ENCODE measurements at places on chromosomes 16 and 17.

- no peak for DNase-seq
These were observed 7.3 kb upstream of the PRPSAP2 start for GRCh38 chr17:18850679-18851078.

GRCh38 chr16:80664786-80665185, 124.0 kb downstream of the DYNLRB2 start:
- DNase-seq: no peak

DNA sequence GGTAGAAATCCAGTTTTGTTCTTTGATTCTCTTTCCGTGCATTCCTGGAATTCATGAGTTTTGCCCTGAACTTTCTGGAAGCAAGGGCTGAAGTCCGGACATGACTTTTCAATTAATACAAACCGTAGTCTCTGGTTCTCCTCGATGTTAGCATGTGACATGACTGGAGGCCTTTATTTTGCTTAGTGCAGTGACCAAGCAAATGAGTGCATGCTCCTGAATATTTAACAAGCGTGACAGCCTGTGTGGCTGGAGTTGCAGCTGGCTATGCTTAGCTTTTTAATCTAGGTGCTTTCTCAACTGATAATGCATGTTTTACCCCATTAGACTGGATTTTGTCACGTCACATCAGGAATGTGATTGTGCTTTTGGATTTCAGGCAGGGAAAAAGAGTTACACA, 302.1 kb downstream of the MAP2K6 start:
- no peak for DNase-seq

GRCh38 chr17:71084219-71084618, 914.9 kb downstream of the KCNJ2 start:
- peak; percentile 71 for DNase-seq

DNA sequence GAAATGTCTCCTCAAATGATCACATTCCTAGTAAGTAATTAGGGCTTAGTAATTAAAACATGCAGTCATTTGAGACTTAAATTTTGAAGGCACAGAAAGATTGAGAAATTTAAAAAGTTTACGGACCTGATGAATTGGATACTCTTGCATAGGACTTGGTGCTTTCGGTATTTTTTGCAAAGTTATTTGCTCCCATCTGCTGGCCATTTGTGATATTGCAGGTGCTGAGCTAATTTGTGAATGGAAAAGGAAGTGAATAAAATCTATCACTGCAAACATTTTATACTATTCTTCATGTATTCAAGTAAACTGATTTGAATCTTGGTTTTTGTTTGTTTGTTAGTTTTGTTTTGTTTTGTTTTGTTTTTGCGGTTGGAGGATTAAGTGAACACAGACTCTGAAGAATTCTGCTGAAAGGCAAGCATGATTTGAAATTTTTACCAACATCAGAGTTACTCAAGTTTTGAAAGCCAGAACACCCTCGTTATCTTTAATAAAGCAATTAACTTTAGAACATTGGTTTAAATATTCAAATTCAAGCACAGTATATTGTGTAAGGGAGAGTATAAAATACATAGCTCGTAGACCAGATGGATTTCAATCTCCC, 689.5 kb upstream of the RBFOX1 start:
- peak; percentile 59 for DNase-seq

DNA sequence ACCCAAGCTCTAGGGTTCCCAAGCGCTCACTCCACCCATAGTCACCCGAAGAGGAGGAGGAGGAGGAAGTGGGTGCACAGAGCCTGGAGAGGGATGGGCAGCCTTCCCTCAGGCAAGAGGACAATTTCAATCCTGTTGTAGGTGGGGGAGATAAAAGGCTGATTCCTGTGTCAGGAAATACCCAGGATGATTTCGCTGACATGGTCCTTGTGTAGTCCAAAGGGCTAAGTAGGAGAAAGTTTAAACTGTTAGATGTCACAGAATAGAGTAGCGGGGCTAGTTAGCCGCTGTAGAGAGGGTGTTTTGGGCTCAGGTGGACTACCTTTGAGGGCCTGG, 1.3 kb upstream of the EXOC7 start:
- no peak for DNase-seq

GRCh38 chr17:31584438-31585279, 193.2 kb downstream of the RAB11FIP4 start:
- DNase-seq: no peak

All from neural progenitor cell (in vitro differentiated cells).